NCI-H1105 treated with DMSO at 0.1 percent for 48 hours (cell line): ENCODE measurements at places on chromosomes 12 and 14.

DNA sequence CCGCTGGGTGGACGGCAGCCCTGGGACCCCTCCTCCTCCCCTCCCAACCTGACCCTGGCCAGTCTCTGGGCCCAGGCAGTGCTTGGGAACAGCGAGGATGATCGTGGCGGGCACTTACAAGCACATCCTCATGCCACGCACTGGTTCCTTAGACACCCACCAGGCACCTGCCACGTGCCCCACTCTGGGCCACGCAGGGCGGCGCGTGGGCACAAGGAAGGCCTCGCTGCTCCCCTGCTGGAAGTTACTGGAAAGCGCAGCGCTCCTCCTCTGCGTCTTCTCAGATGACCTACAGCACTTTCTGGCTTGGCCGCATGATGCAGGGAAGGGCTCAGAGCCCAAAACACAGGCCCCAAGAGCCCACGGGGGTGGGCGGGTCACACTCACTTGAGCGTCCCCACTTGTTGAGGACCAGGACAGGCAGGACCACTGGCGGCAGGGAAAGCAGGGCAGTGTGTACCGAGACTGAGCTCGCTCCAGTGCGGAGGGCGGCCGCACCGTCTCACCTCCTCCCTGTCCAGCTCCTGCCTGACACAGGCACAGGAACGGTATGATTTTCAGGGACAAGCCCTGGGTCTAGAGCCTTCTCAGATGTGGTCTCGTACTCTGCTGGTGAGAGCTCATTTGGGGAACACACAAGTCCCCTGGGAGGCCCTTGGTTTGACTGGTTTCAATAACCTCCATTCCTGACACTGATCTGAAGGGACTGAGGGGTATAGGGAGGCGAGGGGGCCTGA, 128.3 kb upstream of the EVL start:
- DNase-seq, result no peak

DNA sequence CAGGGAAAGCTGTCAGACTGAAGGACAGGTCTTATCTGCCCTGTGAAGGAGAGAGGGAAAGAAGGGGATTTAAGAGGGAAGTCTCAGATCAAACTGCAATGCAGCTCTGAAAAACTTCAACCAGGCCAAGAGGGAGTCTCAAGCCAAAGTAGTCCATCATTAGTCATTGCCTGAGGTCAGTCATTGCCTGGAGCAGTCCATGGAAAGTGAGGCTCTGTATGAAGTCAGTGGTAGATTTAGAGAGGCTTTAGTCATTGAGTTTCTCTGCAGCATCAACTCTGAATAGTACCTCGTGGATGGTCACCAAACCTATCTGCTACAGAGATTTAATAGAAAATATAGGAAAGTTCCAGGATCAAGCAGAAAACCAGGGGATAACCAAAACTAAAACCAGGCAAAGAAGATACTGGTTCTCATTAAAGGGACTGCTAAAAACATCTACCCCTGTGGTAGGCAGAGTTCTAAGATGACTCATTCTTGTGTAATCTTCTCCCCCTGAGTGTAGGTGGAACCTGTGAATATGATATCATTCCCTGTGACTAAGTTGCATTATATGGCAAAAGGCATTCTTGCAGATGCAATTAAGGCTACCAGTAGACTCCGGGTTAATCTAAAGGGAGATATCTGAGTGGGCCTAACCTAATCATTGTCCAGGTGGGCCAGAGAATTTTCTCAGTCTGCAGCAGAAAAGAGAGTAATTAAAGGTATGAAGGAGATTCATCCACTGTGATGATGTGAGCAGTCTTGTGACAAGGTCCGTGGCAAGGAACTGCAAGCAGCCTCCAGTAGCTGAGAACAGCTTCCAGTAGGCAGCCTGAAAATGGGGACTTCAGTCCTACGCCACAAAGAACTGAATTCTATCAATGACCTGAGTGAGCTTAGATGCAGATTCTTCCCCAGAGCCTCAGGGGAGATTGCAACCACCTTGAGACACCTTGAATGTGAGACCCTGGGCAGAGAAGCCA, 123.1 kb downstream of the GALC start:
- no peak for DNase-seq

GRCh38 chr14:51488569-51489220, 163.0 kb upstream of the FRMD6 start:
- peak; percentile 70 for DNase-seq

GRCh38 chr12:65300679-65301349, 22.3 kb downstream of the MSRB3 start:
- DNase-seq, result peak; percentile 34

GRCh38 chr12:70154087-70154638, 89.1 kb upstream of the CNOT2 start:
- DNase-seq, result no peak
